ENCODE measurements at places on chromosomes 3 and 15.

GRCh38 chr3:120854908-120855526, 53.0 kb upstream of the STXBP5L start:
- no peak for DNase-seq

- no peak for DNase-seq
Measured at GRCh38 chr15:60416484-60416883, 18.7 kb upstream of the ANXA2 start.

DNA sequence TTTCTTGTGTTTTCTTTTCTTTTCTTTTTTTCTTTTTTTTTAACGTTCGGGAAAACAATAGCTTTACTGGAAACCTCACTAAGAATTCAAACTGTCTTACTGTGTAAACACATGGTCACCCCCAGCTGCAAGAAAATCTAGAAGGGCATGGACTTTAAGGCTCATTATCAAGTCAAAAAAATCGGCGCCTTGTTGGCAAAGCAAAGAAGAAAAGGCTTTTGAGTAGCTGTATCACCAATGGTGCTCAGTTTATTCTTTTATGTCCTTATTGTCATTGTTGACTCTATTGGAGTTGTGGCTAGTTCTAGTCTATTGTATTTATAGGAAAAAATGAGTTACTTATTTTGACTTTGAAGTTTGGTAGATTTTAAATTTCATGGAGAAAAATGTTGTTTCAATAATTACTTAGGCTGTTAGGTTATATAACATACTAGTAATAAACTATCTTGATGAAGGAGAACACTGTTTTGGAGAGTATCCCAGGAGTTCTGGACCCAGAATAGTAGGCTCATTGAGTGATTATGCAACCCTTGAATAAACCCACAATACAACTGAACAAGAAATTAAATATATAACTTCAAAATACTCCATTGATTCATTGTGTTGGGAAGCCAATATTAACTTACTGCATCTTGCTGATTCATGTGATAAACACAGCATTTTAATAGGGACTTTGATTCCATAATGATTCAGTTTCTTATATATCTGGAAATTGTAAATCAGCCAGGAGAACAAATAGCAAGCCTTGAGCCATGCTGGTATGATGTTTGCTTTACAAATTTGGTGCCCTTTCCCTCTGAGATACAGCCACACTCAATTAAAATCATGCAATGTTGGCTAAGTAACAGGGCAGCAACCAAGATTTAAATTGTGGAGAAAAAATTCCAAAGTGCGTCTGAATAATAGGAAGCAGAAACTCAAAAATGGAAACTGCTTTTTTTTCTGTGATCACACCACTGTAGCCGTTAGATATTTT, 27.8 kb upstream of the GOLIM4 start:
- no peak for DNase-seq

- no peak for DNase-seq
Measured at GRCh38 chr3:188780193-188781147, 391.3 kb upstream of the TPRG1 start.

GRCh38 chr3:31614162-31614921, 81.6 kb downstream of the STT3B start:
- DNase-seq, result no peak

DNA sequence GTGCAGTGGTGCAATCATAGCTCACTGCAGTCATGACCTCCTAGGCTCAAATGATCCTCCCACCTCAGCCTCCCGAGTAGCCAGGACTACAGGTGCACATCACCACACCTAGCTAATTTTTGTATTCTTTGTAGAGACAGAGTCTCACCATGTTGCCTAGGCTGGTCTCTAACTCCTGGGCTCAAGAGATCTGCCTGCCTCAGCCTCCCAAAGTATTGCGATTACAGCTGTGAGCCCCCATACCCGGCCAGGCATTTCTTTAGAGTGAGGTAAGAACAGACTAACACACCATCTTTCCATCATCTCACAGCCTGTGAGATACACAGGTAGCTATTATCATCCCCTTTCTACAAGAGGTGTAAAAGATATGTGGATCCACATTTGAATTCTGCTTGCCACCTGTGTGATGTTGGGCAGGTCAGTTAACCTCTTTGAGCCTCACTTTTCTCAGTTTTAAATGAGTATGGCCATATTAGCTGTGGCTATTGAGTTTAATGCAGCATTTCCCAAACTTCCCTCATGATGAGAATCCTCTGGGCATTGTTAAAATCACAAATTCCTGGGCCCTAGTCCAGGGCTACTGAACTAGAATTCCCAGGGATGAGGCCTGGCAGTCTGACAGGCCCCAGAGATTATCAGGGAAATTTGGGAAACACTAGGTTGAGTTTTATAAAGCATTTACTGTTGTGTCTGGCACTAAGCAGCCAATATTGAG, 46.0 kb downstream of the ANP32A start:
- no peak for DNase-seq

DNA sequence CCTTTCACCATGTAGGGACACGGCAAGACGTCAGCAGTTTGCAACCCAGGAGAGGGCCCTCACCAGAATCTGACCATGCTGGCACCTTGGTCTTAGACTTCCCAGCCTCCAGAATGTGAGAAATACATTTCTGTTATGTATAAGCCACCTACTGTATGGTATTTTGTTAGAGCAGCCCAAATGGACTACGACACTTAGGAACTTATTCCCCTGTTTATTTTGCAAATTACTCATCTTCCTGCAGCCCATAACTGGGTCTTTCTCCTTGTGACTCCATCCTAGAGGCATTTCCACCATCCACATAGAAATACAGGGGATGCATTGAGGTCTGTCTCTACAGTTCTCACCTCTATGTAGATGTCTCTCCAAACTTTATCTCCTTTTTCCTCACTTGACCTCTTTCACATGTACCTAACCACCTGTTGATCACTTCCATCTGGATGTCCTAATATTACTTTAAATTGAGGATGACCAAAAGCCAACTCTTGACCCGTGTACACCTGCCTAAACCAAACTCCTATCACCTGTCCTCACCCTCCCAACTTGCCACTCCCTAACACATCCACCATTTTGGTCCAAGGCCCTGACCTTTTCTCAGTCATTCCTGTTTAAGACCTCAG, 406.0 kb upstream of the WNT5A start:
- DNase-seq, result no peak

- DNase-seq, result no peak
Measured at GRCh38 chr3:48215466-48215865, 7.8 kb upstream of the CAMP start.

- no peak for DNase-seq
Measured at GRCh38 chr15:71630475-71630809, 179.9 kb upstream of the NR2E3 start.

- no peak for DNase-seq
Measured at GRCh38 chr15:80154336-80154735, 1.5 kb downstream of the FAH start.

DNA sequence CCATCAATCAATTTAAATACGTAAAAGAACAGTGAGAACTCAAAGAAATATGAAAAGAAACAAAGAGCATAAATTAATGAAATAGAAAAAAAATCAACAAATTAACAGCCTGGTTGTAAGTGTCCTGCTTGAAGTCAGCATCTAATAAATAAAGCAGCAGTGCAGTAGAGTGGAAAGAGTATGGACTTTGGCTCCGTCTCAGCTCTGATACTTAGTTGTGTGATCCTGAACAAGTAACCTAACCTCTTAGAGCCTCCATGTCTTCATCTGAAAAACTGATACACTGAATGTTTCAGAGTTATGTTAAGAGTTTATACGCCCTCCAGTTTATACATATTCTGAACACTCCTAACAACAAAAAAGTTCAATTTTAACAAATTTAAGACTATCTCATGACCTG, 44.6 kb downstream of the TFDP2 start:
- DNase-seq, result no peak

GRCh38 chr3:171962137-171962720, 77.1 kb upstream of the FNDC3B start:
- DNase-seq, result no peak

DNA sequence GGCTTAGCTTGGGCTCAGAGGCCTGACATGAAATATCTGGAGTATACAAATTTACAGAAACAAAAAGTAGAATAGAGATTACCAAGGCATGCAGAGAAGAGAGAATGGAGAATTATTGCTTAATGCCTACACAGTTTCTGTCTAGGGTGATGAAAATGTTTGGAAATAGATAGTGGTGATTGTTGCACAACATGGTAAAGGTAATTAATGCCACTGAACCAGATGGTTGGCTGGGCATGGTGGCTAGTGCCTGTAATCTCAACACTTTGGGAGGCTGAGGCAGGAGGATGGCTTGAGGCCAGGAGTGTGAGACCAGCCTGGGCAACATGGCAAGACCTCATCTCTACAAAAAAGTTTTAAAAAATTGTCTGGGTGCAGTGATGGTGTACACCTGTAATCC, 46.6 kb upstream of the OSBPL11 start:
- no peak for DNase-seq

- DNase-seq, result no peak
Measured at GRCh38 chr3:38969317-38970235, 82.2 kb downstream of the SCN11A start.

GRCh38 chr3:47503033-47503432, 10.5 kb downstream of the ELP6 start:
- DNase-seq, result no peak

- DNase-seq, result no peak
Measured at GRCh38 chr15:64524778-64525177, 64.4 kb downstream of the ZNF609 start.

DNA sequence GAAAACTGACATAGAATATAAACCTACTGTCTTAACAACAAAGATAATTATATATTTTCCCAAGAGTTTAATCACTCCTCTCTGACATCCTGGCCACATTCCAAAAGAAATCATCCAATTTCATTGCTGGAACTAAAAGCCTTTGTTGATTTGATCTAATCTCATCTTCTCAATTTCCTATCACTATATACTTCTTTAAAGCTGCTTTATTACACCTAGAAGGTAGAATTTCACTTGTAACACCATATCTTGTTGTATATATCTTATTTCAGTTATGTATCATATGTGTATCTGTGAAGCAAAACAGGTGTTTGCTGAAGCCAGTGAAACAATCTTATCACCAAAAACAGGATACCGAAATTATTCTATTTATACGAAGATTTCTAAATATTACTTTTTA, 740.2 kb downstream of the ROBO1 start:
- no peak for DNase-seq

GRCh38 chr3:150309557-150309956, 98.5 kb upstream of the TSC22D2 start:
- no peak for DNase-seq

DNA sequence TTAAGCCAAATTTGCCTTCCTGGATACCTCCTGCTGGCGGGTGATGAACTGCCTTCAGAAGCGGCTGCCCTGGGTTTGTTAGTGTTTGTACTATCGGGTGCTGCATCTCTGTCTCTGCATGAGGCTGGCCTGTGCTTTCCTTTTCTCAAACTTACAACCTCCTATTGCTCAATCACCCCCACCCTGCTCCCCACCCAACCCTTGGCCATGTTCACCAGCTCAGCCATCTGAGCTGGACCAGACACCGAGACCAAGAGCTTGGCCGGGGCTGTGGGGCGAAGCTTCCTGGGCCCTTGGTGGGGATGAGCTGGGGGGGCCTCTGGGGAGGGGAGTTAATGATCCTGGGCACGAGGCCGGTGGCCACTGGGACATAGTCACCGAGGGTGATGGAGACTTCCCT, 16.8 kb upstream of the FBLN2 start:
- DNase-seq, result no peak

DNA sequence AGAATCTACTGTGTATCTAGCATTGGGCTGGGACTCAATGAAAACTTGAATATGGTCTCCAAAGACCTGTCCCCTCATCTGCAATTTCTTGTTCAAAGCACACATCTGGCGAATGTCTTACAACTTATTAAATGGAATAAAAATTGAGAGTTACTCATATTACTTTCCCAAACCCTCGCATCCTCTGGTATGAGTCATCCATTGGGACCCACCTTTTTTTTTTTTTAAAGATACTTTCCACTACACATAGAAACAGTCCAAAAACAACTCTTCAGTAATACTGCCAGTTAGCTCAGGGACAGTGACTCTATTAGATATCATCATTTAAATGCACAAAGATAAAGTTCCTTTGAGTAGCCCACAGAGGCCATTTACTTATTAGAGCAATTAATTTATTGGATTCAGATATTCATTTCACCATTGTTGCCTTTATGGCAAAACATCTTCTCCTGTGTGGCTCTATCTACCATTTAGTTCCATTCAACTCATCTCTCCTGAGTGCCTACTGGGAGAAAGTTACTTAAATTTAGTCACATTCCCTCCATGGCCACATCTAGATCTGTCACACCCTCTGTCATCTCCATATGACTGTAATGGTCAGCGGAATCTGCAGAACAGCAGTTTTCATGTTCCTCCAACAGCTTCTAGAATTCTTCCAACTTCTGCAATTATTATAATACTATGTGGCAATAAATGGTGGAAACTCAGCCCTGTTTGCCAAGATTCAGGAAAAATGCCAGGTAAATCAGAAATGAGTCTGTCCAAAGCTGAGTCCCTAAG, 77.9 kb upstream of the ARHGEF3 start:
- DNase-seq, result no peak

DNA sequence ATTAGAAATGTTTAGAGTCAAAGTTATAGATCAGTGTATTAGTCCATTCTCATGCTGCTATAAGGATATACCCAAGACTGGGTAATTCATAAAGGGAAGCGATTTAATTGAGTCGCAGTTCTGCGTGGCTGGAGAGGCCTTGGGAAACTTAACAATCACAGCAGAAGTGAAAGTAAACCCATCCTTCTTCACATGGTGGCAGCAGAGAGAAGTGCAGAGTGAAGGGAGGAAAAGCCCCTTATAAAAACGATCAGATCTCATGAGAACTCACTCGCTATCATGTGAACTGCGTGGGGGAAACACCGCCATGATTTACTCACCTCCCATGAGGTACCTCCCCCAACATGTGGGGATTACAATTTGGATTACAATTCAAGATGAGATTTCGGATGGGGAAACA, 871.5 kb downstream of the DIPK2A start:
- no peak for DNase-seq

DNA sequence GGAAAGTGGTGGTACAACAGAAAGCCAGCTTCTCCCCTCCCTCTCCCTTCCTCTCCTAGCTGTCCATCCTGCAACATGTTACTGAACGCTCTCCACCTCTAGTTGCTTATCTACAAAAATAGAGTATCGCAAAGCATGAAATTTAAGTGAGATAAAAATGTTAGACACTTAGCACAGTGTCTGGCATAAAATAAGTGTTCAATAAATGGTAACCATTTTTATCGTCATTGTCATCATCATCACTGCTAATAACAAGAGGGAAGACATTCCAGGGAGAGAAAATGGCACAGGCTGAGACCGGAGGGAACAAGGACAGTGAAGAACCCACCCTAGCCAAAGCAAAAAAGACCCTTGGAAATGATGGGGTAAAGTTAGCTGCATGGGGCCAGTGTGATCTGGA, 38.7 kb upstream of the SKOR1 start:
- DNase-seq, result no peak

GRCh38 chr15:38040615-38041014, 106.2 kb downstream of the TMCO5A start:
- no peak for DNase-seq

- DNase-seq, result no peak
Measured at GRCh38 chr15:31032961-31033371, 41.5 kb upstream of the MTMR10 start.

GRCh38 chr15:80926126-80926525, 63.5 kb downstream of the MESD start:
- no peak for DNase-seq

Data from central memory CD4-positive, alpha-beta T cell (primary cell).